ENCODE measurements at places on chromosomes 5 and 9.

DNA sequence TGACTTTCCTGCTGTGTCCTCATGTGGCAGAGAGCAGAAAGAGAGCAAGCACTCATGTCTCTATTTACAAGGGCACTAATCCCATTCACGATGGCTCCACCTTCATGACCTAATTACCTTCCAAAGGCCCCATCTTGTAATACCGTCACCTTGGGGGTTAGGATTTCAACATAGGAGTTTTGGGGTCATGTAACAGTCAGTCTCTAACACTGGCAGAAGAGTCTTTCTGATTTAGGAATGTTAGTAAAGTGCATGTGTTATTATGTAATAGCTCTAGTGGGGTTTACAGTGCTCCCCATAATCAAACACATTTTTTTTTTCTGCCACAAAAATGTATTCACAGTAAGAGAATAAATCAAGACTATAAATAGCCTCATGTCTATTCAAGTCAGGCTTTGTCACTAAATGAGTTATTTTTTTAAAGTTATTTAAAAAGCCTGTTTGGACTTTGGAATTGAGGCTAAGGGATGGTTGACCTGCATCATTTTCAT lies 19.1 kb downstream of the GALNT10 start:
- DNase-seq, result no peak

DNA sequence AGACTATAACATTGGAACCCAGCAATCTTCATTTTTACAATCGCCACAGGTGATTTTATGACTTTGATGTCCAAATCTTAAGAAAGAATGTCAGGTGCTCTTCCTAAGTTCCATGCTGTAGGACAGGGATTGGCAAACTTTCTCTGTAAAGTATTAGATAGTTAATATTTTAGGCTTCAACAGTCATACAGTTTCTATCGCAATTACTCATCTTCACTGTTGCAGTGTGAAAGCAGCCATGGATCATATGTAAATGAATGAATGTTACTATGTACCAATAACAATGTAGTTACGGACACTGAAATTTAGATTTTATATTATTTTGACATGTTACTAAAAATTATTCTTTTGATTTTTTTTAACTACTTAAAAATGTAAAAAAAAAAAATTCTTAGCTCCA lies 169.7 kb downstream of the DTWD2 start:
- DNase-seq, result no peak

- no peak for DNase-seq
Measured at GRCh38 chr5:114477816-114478334, 116.0 kb downstream of the KCNN2 start.

DNA sequence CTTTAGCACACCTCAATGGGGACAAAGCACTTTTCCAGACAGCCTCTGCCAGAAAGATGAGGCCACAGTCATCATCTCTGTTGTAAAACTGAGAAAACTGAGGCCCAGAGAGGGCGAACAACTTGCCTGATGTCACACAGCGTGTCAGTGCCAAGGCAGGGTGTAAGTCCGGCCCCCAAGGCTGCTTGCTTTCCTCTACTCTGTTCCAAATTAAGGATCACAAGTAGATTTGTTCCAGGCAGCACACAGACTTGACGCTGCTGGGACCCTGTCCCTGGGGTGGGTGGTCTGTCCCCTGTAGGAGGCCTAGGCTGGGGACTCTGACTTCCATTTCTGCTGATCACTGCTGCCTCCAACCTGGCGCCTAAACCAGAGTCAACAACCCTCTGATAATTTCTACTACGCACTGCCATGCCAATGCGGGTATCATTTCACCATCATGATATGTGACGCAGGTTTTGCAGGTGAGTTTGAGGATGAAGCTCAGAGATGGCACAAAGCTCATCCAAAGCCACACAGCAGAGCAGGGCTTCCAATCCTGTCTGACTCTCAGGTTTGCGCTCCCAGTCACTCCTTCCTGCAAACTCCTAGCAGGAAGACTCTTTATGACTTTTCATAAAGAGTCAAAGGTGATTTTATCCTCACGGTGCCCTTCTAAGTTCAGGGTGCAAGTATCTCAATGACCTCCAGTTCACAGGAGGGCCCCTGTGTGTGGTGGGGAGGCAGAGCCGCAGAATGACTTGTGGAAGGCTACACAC lies 13.5 kb upstream of the RALGDS start:
- no peak for DNase-seq

GRCh38 chr5:81537905-81538547 lies 144.1 kb upstream of the ACOT12 start:
- DNase-seq, result no peak

DNA sequence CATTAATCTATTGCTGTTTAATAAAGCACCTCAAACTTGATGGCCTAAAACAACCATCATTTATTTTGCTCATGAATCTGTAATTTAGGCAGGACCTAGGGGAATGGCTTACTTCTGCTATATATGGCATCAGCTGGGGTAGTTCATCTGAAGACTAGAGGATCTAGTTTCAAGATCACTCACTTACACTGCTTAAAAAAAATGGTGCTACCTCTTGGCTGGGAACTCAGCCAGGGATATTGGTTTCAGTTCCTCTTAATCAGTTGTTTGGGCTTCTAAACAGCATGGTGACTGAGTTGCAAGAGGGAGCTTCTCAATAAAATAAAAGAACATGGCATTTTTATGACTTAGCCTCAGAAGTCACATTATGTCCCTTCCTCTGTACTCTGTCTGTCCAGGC lies 142.0 kb downstream of the FAM114A2 start:
- no peak for DNase-seq

All from cortex of kidney (tissue), 1 donor.